Activated CD8-positive, alpha-beta memory T cell treated with anti-CD3 and anti-CD28 coated beads, Interleukin-2, amount 10 ng/mL, durations not matched to agents 7 days and 5 days (primary cell): ENCODE measurements at places on chromosomes 12 and 14. TPM values are rescaled to one million over a fixed set of nuclear protein-coding genes. Genes with fewer than 3 reads are reported as not detected.

Gene KRT83
- not detected for total RNA-seq

GRCh38 chr12:127063339-127064072, 1203.5 kb upstream of the TMEM132C start:
- no peak for DNase-seq

DNA sequence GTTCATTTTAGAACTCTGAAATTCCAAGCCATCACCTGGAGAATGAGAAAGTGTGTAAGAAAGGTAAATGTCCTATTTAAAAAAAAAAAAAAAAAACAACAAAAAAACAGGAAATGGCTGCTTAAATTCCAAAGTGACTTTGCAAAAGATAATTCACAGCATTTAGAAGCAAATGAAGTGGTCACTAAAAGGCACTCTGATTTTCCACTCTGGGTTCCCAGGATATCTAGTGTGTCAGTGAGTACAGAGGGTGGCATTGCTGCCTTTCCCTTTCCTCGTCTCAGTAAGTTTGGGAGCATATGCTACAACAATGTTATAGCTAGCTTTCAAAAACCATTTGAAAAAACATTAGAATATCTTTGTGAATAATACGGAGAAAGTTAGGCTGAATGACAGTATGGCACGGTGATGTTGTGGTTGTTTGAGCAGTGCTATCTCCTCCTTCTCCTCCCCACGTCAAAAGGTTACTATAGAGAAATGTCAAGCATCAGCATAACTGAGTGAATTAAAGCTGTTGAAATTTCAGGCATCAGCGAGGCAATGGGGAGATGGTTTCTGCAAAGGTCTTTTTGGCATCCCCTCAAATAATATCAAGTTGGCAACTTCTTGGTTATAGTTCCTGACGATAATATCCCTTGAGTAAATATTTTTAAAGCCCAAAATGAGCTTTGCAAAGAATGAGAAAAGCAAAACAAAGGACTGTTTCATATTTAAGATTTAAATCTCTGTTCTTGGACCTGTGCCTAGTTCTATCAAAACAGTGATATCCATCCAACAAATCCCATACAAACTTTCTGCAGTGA, 164.5 kb upstream of the E2F7 start:
- no peak for DNase-seq

- no peak for DNase-seq
Measured at GRCh38 chr14:22509751-22510300, 79.2 kb downstream of the DAD1 start.
